NCI-H2171 treated with DMSO at 0.1 percent for 48 hours (cell line): ENCODE measurements at places on chromosomes 7 and 10.
A peak's percentile ranks its signal among the peaks of the same experiment; 100 is the strongest.

GRCh38 chr7:87148332-87148955 lies 3.8 kb upstream of the DMTF1 start:
- peak; percentile 62 for DNase-seq

GRCh38 chr10:4775808-4776207 lies 50.2 kb upstream of the AKR1E2 start:
- DNase-seq: no peak

- no peak for DNase-seq
These were observed 4.9 kb downstream of the ZNF277 start for GRCh38 chr7:112211348-112211907.

DNA sequence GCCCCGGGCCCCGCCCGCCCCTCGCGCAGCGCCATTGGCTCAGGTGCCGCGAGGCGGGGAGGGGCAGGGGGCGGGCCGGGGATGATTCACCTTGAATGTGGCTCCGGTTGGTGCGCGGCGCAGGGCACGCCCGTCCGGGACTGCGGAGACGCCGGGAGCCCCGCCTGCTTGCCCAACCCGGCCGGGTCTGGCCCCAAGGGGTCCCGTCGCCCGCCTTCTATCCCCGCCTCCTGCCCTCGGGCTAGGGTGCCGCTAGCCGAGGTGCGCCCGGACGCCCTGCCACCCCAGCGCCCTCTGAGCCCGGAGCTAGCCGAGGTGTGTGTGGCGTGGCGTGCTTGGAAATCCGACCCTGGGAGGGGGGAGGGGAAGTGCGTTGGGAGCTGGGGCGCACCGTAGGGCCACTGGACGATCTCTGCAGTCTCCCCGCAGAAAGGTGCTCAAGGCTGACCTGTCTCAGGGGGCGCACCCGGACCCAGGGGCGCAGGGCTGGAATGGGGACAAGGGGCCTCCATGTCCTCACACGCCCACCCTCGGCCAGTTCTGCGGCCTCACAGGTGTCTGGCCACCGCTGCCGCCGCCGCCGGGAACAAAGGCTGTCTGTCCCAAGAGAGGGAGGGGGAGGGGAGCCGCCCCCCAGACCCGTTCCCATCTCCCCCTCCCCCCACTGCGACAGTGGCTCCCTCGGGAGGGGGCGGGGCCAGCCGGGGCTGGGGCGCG lies 168.9 kb downstream of the NRF1 start:
- DNase-seq: peak; percentile 90

DNA sequence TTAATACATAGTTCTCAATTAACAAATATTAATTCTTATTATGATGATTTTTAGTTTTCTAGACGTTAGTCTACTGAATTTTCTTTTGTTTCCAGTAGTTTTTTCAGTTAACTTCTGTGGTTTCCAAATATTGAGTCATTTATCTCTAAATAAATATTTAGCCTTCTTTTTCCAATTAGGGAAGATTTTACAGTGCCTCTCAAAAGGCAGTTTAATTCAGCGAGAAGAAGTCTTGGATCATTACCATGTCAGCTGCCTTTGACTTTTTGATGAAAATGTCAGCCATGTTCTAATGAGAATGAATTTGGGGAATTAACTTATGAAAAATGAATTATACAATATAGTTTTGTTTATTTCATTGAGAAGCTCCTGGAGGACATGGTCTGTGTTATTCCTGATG lies 90.0 kb downstream of the CDK14 start:
- no peak for DNase-seq

DNA sequence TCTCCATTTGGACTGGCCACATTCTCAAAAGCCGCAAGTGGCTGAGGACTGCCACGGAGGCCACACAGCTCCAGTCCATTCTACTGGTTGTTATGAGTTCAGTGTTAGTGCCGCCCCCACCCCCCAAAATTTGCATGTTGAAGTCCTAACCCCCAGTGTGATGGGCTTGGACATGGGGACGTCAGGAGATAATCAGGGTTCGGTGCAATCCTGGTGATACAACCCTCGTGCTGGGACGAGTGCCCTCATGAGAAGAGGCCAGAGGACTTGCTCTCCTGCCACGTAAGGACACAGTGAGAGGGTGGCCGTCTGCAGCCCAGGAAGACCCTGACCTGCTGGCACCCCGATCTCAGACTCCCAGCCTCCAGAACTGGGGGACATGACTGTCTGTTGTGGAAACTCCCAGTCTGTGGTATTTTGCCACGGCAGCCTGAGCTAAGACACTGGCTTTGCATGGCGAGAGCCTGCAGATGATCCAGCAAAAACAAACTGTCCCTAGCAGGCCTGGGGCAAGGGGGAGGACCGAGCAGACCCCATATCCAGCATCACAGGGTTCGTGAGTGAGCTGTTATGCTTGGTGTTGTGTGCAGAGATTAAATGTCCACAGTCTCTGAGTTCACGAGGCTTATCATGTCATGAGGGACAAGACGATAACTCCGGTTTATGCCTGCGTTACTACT lies 41.5 kb upstream of the INSIG1 start:
- no peak for DNase-seq

- DNase-seq: no peak
These were observed 1.5 kb upstream of the LOXL4 start for GRCh38 chr10:98269435-98269912.

DNA sequence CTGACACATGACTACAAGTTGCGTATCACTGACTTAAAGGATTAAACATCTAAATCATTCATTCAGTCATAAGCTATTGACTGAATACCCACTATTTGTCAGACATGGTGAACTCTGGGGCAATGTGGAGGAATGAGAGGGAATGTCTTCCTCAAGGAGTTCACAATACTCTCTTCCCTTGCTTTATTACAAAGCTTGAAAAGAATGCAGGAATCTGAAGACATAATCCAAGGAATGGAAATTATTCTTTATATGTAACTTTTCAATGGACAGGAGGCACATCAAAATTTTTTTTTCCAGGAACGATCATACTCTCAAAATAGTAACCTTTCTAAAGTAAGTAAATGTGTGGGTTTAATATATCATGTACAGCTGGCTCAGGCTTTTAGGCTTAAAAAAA lies 111.9 kb downstream of the ATXN7L1 start:
- DNase-seq: no peak

GRCh38 chr7:142560166-142560565 lies 189.1 kb upstream of the PRSS1 start:
- DNase-seq: no peak

- DNase-seq: no peak
These were observed 88.2 kb downstream of the RGS10 start for GRCh38 chr10:119454316-119454715.

DNA sequence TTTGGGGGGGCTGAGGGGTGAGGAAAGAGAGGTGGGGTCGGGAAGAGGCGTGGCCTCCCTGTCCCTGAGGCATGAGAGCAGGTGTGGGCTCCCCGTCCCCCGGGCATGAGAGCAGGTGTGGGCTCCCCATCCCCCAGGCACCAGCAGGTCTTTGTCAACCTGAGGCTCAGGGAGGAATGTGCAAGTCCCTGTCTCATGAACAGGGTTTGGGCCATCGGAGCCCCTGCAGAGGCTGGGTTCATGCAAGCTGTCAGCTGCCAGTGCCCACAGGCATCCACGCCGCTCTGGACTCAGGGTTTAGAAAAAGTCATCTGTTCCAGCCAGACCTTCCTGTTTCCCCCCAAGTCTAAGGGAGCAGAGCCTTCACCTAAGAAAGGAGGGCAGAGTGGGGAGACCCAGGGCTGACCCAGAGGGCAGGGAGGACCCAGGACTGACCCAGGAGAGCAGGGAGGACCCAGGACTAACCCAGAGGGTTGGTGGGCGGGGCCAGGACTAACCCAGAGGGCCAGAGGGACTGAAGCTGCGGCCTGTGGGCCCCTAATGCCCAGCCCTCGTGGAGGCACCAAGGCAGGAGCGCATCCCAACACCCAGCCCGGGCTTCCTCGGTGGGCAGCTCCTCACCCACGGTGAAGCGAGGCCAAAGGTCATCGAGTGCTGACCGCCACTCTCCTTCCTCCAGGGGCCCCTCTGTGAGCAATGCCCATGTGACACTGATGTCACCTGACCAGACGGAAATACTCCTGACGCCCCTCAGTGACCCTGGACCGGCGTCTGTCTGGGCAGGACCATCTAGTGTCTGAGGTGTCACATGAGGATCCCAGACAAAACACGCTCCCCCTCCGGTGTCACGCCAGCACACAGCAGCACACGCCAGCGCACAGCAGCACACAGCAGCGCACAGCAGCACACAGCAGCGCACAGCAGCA lies 28.9 kb upstream of the GPR146 start:
- DNase-seq: peak; percentile 14

GRCh38 chr7:91288208-91288824 lies 24.1 kb downstream of the FZD1 start:
- no peak for DNase-seq

GRCh38 chr7:152618427-152618826 lies 57.5 kb downstream of the XRCC2 start:
- DNase-seq: no peak

GRCh38 chr10:75159519-75159918 lies 48.1 kb downstream of the SAMD8 start:
- no peak for DNase-seq

- no peak for DNase-seq
These were observed 41.0 kb upstream of the LAMB4 start for GRCh38 chr7:108171164-108171563.

DNA sequence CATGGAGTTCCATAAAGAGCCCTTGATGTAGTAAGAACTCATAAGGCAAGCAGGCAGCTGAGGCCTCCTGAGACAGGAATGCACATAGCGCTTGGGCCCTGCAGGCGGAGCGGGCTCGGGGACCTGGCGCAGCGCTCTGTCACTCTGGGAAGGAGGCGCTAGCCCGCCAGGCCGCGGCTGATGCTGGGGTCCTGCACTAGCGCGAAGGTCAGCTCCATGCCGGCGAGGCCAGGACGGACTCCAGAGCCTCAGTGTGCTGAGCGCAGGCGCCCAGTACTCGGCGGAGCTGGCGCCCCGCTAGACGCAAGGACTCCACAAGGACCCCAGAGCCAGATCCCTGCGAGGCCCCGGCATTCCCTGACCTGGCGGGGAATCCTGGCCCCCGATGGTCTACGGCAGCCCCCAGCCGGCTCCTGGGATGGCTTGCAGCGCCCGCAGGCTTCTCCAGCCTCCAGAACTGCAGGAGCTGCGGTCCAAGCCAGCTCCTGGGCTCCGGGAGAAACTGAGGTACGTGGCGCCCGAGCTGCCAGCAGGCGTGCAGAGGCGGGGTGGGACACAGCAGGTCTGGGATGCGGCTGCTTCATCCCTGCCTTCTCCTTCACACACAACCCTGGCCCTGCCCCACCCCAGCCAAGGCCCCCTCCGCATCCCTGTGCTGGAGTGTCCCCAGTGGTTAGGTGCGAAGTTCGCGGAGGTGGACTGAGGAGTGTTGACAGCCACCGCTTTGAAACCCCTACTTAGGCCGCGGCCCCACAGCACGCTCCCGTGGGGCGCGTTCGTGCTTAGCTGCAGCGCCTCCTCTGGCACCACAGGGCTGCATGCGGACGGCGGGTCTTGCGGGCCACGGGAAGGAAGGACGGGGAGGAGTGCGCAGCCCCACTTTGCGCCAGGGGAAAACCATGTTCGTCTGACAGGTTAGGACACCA lies 761.5 kb upstream of the POM121L12 start:
- DNase-seq: no peak

DNA sequence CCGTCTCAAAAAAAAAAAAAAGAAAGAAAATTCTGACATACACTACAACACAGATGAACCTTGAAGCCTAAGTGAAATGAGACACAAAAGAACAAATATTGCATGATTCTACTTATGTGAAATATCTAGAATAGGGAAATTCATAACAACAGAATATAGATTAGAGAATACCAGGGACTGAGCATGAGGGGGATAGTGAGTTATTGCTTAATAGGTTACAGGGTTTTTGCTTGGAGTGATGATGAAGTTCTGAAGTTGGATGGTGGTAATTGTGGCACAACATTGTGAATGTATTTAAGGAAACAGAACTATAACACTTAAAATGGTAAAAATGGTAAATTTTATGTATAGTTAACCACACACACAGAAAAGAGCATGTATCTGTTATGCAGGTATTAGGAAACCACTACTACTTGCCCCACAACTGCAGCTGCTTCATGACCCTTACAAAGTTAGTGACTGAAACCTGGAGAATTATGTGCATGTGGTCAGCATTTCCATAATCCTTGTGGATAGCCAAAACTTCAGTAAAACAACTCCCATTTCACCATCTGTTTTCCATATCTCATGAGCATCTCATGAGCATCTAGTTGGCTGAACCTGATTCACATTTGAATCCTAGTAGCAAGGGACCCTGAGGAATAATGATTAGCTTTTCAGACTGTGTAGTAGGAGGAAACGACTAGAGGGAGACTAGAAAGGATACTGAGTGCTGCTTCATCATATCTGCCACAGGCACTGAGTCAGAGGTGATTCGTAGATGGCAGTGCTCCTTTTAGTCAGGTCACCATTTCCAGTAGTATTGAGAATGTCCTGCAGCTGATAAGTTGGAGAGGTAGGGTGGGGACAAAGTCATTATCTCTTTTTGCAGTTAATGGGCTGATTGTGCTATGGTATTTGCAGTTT lies 26.3 kb downstream of the SAMD8 start:
- no peak for DNase-seq

DNA sequence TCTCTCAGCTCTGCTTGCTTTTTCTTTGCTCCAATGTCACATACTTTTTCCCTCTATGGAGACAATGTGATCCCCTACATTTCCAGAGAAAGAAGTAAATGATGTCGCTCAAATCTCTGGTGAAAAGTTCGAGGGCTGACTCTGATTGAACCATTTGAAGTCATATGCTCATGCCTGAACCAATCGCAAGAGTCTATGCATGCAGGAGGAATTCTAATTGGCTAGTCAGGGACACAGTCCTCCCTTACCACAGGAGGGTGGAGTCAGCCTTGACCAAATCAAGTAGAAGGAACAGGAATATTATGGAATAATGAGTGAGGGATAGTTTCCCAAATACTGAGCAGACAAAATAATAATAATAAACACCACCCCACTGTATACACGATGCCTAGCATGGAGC lies 96.8 kb downstream of the PRLHR start:
- no peak for DNase-seq

- DNase-seq: no peak
These were observed 208.7 kb downstream of the PAXIP1 start for GRCh38 chr7:154794147-154794780.

DNA sequence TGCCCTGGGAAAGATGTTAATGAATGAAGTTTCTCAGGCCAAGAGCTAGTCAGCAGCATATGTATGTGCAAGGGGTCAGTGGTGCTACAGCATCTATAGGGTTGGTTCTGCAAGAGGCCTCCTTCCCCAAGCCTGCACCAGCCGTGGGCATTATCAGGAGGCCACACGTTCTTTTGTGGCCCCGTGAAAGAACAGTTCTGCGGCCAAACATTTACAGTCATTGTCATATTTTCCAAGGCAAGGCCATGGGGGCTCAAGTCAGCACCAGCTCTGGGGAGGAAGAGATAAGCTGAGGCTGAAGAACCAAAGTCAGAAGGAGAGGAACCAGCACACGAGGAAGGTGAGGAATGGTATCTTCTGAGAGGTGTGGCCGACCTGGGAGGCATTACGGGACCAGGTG lies 54.4 kb upstream of the TMEM72 start:
- no peak for DNase-seq

- DNase-seq: no peak
These were observed 510.5 kb upstream of the PFKP start for GRCh38 chr10:2556883-2557282.
